Epithelial cell of umbilical artery (primary cell): ENCODE measurements at places on chromosomes 3 and 15. TPM values are rescaled to one million over a fixed set of nuclear protein-coding genes. Genes with fewer than 3 reads are reported as not detected.

The C2CD4A gene
- 4.2 and 5.2 TPM in 2 replicates for total RNA-seq

The IGDCC3 gene
- total RNA-seq = not detected in 2 replicates

The CDCP1 gene
- 0.97 and 2.0 TPM in 2 replicates for total RNA-seq

The SETD2 gene
- total RNA-seq = 20.5 and 29.0 TPM in 2 replicates

The CMTM7 gene
- total RNA-seq = 13.7 and 16.2 TPM in 2 replicates

The GOLGA8G gene
- not detected in 2 replicates for total RNA-seq

The RAB6B gene
- 0.32 and 0.61 TPM in 2 replicates for total RNA-seq

The HAPLN3 gene
- total RNA-seq = 8.1 and 9.0 TPM in 2 replicates

The LRRC2 gene
- total RNA-seq = 0.15 TPM in 1 of 2 replicates, not detected in the other

The SLC9C1 gene
- not detected in 2 replicates for total RNA-seq

The ACKR2 gene
- not detected in 2 replicates for total RNA-seq

The MME gene
- total RNA-seq = 2.6 and 11.7 TPM in 2 replicates

The CLRN1 gene
- not detected in 2 replicates for total RNA-seq

The ACP3 gene
- total RNA-seq = not detected in 2 replicates

The CADM2 gene
- 0.46 and 0.65 TPM in 2 replicates for total RNA-seq

The AADACL2 gene
- total RNA-seq = not detected in 2 replicates

The DAG1 gene
- 20.1 and 30.2 TPM in 2 replicates for total RNA-seq

The ALPK3 gene
- 9.1 and 13.1 TPM in 2 replicates for total RNA-seq

The CD276 gene
- 40.6 and 61.4 TPM in 2 replicates for total RNA-seq

The AP3B2 gene
- total RNA-seq = not detected in 2 replicates

The CIB2 gene
- 2.0 and 2.6 TPM in 2 replicates for total RNA-seq

The MKRN2OS gene
- total RNA-seq = not detected in 2 replicates

The NLGN1 gene
- total RNA-seq = 11.7 and 25.5 TPM in 2 replicates

The FGF7 gene
- 0.32 and 0.61 TPM in 2 replicates for total RNA-seq

The FBXL22 gene
- total RNA-seq = under 0.01 TPM in 1 of 2 replicates, not detected in the other

The DUOX1 gene
- not detected in 2 replicates for total RNA-seq

The INSYN1 gene
- total RNA-seq = not detected in 2 replicates

The OR5K2 gene
- total RNA-seq = not detected in 2 replicates

The MAGEL2 gene
- 0.15 and 0.32 TPM in 2 replicates for total RNA-seq

The GDPGP1 gene
- total RNA-seq = 7.8 and 8.8 TPM in 2 replicates

The PROK2 gene
- not detected in 2 replicates for total RNA-seq

The OR5H15 gene
- not detected in 2 replicates for total RNA-seq

The C3orf85 gene
- total RNA-seq = not detected in 2 replicates

The TPRG1 gene
- under 0.01 and 0.91 TPM in 2 replicates for total RNA-seq

The LYZL4 gene
- not detected in 2 replicates for total RNA-seq

The ABI3BP gene
- 8.1 and 54.3 TPM in 2 replicates for total RNA-seq

The HTR3E gene
- not detected in 2 replicates for total RNA-seq

The PIERCE2 gene
- 0.61 and 1.6 TPM in 2 replicates for total RNA-seq

The PPARG gene
- 0.32 and 0.76 TPM in 2 replicates for total RNA-seq
